Stimulated activated CD4-positive, alpha-beta T cell treated with anti-CD3 and anti-CD28 coated beads, Interleukin-2, amount 100 ng/mL, for 24 hours (primary cell): ENCODE measurements at places on chromosomes 3 and 15.

- DNase-seq, result no peak
These were observed 123.4 kb downstream of the EPHB1 start for GRCh38 chr3:134918441-134918840.

DNA sequence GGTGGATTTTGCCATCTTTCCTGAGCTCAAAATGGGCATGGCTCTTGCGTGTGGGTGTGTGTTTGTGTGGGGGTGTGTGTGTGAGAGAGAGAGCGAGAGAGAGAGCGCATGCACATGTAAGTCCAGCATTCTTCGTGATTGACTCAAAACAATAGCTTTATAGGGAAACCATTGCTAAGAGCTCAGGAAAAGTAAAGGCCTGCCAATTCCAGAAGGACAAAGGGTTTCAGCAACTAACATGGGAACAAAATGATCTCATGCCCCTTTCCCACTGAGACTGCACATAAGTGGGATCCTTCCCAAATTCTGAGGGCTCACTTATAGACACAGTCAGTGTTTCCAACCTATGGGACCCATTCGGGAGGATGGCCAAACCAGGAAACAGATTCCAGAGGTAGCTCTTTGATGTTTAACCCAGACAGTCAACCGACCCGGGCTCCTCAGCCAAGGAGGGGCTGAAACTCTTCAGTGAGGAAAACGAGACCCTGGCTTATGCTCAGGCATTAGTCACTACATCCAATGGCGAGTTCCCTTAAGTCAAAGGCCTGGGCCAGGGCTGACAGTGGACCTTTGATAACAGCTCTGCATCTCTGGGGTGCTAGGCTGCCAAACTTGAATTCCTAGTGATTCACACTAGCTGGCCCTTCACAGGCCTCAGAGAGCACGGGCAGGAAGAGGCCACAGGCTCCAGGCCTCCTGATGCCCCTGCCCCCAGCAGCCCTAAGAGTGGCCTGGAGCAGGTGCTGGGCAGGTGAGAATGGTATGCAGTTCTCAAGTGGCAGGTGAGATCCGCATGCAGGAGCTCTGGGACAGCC is 305.0 kb upstream of the C2CD4B start:
- no peak for DNase-seq

DNA sequence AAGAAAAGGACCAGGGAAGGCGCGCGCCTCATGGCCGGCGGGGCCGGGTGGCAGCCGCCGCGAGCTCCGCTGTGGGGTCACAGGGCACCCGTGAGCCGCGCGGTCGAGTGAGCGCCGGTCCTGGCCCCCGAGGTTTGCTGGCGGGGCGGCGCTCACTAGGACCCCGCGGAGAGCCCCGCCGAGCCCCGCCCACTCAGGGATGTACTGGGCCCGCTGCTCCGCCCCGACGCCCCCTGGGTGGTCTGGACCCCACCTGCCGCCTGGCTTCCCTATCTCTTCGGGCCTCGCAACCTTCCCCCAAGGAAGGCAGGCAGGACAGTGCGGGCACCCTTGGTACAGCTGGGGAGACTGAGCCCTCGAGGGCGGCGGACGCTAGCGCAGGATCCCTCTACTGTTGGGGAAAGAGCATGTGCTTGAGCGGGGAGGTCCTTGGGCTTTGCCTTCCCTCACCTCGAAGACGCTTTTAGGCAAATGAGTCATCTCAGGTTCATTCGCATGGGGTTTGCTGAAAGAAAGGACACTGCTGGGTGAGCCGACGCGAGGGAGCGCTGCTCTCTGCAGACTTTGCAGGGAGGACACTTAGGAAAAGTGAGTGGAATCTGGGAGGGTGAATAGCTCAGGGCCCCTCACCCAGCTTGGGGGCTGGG is at the start of gene CHRNB4:
CHRNB4 (minus strand) TSS at position 109 of the 647 bp plus-strand sequence; CDS start at position 32, 77 bp downstream.
- DNase-seq, result peak; percentile 32

- no peak for DNase-seq
These were observed 1.1 kb downstream of the FAH start for GRCh38 chr15:80153900-80154299.

DNA sequence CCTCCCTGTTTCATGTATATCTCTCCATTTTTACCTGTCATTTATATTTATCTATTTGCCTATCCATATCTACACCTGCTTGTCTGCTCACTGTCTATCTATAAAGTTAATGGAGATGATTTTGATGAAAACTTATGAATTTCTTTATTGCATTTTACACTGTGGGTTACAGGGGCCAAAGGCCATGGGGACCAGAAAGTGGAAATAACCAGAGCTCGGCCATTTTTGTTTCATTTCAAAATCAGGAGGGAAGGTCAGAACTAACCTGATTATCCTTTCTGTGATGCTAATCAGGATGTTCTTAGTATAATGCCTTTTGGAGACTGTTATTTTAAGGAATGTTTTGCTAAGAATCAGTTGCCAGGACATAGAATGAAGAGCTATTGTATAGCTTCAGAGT is 147.2 kb downstream of the LPP start:
- no peak for DNase-seq

DNA sequence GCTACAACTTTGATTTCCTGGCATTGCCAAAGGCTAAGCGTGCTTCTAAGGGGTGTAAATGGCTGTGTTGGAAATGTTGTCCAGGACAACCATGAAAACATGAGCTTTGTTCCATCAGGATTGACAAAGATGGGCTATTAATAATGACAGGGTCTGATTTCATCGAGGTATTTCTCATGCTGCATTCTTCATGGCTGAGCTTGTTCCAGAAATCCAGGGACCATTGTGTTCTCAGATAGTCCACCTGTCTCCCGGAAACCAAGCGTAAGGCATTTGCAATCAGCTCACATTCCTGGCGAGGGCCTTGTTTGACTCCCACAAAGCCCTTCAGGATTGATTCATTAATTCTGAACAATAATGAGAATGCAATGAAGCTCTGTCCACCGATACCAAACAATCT is 111.3 kb downstream of the CD47 start:
- no peak for DNase-seq

DNA sequence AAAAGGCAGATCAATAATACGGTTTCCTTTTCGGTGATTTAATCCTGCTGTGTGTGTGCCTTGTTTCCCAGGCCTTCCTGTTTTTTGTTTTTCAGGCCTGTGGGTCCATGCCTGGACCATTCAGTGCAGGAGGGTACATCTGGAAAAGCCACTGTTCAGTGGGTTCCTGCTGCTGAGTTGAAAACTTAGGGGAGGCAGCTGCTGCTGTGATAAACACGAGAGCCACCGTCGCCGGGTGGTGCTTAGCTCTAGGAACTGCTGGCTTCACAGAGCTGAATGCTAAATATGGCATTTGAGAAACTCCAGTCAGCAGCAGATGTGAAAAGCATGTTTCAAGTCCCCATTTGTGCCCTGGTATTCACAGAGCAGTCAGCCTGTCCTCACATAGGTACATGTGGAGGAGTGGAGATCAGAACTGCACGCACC is 44.0 kb downstream of the SYNM start:
- no peak for DNase-seq

GRCh38 chr3:110680450-110680849 is 391.2 kb upstream of the NECTIN3 start:
- DNase-seq, result no peak

DNA sequence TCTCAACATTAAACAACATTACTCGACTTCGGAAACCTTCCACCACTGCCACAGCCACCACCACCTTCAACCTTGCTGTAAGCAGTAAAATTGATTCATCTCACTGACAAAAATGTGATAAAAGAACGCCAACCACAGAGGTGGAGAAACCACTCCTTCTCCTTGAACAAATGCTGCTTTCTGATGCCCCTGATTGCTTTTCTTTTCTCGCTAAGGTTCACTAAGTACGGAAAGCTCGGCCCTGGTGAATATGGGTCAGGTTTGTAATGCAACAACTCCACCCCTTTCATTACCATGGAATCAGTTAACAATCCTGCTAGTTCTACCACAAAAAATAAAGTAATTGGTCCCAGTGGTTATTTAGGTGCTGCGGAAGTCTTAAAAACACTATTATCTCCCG is 44.9 kb downstream of the MEIS2 start:
- DNase-seq, result no peak

GRCh38 chr3:17579289-17580031 is 163.0 kb downstream of the TBC1D5 start:
- DNase-seq, result no peak

GRCh38 chr15:66617137-66618090 is 51.6 kb upstream of the LCTL start:
- no peak for DNase-seq

DNA sequence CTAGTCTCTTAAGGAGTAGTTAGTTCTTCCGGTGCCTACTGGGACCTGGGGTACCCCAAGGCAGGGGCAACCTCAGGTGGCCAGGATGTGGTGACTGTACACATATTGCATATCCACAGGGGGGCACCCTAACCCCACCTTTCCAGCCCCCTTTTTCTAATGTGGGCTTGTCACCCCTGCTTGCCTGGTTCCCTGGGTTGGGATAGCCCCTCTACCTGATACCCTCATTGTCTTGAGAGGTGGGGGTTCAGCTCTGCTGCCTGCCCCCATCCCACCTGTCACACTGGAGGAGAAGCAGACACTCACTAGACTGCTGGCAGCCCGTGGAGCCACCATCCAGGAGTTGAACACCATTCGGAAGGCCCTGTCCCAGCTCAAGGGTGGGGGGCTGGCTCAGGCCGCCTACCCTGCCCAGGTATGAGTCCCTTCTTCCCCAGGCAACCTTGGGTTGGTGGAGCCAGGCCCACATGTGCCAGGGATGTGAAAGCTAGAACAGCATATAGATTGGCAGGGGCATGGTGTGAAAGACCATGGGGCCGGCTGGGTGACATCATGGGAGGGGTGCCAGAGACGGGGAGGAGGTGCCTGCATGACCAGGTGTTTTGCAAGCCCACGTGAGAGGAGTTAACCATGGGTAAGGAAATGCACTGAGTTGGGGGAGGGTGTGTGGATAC is 4.0 kb downstream of the GLYCTK start:
- DNase-seq, result peak; percentile 38

- DNase-seq, result no peak
These were observed 891.9 kb downstream of the ROBO1 start for GRCh38 chr3:78875851-78876250.

GRCh38 chr3:47283193-47283537 is 421 bp downstream of the KLHL18 start:
- DNase-seq, result peak; percentile 40

DNA sequence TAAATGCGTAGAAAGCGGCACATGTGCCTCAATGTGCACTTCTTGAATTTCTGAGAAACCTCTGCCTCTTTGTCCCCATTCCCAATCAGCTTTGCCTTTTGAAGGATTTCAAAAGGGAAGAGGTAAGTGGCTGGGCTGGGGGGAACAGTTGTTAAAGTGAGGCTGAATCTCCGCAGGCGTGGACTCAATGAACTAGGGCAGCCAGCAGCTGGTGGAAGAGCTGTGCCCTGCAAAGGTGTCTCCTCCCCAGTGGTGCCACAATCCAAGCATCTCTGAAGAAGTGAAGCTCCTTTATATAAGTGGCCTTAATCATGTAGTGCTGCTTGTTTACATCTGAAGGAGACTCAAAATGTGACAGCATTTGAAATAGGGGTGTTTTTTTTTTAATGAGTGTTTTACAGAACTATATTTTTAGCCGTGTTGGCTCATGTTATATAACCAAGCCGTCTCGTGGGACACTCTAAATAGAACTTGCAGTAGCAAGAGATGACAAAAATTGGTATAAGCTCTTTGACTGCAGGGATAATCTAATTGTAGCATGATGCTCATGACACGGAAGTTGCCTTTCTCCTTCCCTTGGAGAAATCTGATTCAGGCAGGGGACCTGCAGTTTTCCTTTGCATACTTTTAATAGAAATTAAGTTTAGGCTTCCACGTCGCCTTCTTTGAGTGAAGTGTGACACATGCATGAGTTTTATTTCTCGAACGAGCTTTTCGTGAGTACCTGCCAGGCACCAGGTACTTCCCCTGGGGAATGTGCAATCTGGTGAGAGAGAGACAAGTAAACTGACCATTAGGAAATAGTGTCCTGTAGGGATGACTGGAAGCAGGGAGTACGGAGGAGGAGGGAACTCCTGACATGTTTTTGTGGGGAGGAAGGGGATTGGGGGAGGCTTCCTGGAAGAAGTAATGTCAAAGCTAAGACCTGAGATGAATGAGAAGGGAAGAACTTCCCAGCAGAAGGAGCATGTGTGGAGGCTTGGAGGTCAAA is 179.7 kb upstream of the BHLHE40 start:
- no peak for DNase-seq

DNA sequence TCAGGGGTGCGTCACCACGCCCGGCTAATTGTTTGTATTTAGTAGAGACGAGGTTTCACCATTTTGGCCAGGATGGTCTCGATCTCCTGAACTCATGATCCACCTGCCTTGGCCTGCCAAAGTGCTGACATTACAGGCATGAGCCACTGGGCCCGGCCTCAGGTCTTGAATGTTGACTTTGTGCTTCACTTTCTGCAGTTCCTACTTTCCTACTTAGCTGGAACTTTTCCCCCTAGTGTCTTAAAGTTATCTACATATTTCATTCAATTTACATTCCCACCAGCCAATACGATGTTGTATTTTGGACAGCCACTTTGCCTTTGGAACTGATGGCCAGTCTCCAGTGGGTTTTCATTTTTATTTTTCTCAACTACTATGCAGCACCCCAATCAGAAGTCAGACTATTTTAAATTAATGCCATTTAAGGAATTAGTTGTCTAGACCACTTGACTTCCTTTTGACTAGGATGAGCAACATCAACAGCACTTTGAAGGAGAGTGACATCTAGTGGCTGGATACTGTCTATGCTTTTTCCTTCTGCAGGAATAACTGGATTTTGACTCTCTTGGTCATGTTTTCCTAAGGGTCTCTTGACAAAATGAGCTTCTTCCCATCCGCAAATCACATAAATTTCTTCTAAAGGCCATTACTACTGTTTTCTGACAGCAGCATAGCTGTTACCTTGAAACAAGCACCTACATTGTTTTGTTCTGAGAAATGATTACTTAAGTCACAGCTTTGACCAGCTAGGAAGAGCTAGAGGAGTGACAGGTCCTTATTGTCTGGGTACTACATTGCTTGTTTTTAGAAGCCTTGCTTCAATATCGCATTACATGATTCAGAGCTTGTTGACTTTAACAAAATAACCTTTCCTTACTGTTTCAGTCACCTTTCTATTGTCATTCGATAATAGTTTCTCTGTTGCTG is 140.2 kb downstream of the ITPR1 start:
- DNase-seq, result no peak

GRCh38 chr3:37032961-37033360 is 39.6 kb downstream of the MLH1 start:
- DNase-seq, result no peak

DNA sequence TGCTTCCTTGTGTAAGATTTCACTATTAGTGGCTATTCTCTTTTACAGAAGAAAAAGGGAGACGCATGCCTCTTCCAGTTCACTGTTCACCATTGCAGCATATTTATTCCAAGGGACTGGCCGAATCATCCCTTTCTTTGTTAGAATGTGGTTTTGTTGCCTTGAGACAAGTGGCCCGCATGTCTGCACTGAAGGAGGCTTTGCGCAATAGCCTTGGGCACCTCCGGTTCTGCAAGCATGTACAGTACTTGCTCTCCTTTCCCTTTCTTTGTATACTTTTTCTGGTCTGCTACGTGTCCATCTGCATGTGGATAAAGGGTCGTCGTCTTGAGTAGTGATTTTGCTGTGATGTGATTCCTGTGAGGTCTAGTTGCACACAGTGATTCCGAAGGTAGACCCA is 43.0 kb downstream of the FLNB start:
- DNase-seq, result no peak
